ENCODE measurements at places on chromosomes 7 and 10.
A peak's percentile ranks its signal among the peaks of the same experiment; 100 is the strongest.

DNA sequence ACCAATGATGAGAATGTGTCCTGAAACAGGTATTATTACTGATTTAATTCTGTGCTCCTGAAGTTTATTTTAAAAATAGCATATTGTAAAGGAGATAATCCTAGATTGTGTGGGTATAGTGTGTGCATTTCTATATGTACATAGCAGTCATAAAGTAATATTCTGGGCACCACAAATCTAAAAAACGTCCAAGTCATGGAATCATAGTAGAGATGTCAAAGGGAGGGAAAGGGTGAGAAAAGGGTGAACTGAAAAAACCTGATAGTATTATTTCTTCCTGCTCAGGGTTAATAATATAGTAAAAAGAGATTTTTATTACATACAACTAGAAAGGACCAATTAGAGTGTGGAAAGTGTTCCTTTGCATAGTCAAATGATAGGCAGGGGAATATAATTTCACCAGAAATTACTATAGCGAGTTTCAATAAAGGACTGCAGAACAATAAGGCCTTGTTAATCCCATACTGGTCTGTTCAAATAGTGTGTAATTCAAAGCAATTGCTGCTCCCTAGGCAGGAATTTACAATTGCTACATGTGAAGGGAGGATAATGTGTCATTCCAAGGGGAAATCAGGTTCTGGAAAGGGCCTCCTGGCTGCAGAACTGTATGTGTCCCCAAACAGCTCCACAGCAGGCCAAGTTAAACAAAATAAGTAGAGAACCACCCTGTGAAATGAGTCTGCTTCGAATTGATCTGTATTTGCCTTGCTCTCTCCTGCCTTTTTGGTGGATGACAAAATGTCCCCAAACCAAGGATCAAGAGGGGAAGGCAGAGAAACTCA is 42.5 kb upstream of the KMT2E start:
- DNase-seq: peak; percentile 21

DNA sequence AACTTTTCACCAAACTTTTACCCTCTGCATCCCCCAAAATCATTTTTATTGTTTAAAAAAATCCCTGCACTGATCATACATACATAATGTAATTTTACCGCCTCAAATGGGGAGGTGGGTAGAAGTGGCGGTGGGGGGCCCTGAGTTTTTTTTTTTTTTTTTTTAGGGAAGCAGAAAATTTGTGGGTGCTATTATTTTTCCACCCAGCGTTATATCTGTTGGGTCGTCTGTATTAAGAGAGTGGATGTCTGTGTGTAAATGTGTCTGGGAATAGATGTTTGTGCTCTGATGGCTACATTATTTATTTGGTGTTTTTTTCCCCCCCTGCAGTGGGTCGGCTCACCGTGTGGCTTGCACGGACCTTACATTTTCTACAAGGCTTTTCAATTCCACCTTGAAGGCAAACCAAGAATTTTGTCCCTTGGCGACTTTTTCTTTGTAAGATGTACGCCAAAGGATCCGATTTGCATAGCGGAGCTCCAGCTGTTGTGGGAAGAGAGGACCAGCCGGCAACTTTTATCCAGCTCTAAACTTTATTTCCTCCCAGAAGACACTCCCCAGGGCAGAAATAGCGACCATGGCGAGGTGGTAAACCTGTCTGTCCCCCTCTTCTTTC is 438 bp downstream of the ARID5B start:
- DNase-seq: no peak

DNA sequence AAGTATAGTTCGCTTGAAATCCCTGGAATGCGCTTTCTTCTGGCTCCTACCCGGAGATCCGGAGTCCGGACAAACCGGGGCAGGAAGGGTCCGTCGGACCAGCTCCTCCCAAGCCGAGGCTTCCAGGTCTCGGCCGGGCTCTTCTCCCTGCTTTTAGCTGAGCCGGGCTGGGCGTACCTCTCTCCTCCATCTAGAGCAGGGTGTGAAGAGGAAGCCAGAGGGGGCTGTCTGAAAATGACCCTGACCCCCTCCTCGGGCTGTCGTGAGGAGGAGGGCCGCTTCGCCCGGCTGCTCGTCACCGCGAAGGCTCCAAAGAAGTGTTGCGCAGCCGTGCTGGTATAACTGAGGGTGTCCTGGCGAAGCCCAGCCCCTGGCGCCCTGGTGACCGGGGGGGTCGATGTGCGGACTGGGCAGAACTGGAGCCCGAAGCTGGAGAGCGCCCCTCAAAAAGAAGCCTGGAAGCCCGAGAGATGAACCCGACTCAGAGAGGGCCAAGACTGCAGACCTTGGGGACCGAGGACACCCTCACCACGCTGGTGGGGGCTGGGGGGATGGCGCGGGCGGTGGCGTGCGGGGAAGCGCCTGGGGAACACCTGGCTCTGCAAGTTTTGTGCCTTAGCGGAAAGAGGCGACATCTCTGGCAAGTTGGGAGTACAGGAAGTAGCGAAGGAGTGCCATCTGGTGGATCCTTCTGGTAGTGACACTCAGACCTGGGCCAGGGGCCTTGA is 5.7 kb downstream of the KAZALD1 start:
- DNase-seq: peak; percentile 69

DNA sequence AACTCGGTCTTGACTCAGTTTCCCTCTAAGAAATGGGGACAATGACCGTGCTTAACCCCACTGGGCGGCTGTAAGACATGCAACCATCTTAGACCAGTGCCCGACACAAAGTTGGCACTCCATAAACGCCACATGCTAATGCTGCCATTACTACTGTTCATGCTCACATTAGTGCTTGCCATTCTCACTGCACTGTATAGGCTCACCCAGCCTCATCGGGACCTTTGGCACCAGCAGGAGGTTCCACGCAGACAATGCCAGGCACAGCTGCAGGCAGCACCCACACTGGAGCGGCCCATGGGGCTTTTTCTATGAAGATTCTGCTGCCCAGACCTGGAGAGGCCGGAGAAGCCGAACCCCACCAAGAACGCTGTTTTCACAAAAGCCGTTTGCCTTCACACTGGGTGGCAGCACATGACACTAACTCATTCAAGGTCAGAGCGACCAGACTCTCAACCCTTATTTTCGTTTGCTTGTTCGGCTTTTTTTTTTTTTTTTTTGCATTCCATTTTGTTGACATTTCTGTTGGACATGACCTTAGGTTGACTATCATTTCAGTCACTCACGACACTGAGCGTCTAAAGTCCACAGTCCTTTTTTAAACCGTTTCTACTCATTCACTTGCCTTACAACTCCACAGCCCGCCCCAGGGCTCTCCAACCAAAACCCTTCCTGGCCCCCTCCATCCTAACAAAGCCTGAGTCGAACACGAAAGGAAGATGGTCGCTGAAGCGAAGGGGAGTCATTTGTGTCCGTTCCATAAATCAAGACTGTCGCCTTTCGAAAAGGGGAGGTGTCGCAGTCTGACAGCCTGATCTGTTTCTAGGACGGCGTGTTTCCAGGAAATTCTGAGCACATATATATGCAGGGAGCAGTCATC is 124.4 kb upstream of the RNF32 start:
- no peak for DNase-seq

- DNase-seq: no peak
Observed at GRCh38 chr10:100359030-100359432, 12.0 kb downstream of the SCD start.

DNA sequence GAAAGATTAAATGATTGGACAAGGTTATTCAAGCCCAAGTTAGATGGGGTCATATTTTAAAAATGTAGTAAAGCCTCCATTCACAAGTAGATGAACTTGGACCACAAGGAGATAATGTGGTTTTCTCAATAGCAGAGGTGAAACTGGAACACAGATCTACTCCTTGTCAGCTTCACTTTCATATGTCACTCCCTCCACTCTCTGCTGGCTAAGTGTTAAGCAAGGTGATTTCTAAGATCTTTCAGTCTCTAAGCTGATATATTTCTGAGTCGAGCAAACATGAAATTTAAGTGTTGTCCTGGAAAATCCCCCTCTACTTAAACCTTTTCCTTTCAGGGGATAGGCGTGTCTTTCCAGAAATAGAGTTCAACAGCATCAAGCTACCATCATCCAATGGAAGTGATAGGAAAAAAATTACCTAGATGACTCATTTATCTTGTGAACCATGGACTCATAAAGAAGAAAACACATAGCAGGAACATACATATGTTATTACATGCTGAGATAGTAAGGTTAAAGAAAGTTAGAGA is 275.0 kb downstream of the PTEN start:
- no peak for DNase-seq

DNA sequence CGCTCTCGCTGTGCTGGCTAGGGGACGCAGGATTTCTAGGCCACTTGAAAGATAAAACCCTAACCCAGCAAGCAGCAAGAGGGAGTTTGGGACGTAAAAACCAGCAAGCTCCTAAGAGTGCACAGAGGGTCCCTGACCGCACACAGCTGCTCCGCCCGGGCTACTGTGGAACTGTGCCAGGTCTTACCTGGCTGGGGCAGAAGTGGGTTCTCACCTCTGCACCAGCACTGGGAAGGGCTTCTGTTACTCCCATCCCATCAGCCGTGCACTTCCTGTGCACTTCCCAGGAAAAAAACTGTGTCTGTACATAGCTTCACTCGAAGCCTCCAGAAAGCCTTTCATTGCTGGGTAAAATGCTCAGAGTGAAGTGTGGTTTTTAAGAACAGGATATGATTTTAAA is 45.9 kb upstream of the PTF1A start:
- DNase-seq: no peak

- no peak for DNase-seq
Observed at GRCh38 chr7:138872576-138872975, 74.6 kb upstream of the ATP6V0A4 start.

- peak; percentile 63 for DNase-seq
Observed at GRCh38 chr10:17742918-17743317, 9.1 kb upstream of the TMEM236 start.

DNA sequence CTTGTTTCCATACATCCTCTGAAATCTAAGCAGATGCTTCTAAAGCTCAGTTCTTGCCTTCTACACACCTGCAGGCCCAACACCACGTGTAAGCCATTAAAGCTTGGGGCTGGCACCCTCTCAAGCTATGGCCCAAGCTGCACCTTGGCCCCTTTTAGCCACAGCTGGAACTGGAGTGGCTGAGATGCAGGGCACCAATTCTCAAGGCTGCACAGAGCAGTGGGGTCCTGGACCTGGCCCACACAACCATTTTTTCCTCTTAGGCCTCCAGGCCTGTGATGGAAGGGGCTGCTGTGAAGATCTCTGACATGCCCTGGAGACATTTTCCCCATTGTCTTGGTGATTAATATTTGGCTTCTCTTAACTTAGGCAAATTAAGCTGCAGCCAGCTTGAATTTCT is 38.8 kb upstream of the ZMYND11 start:
- DNase-seq: no peak

GRCh38 chr7:122970740-122971725 is 24.5 kb downstream of the TAS2R16 start:
- DNase-seq: no peak

DNA sequence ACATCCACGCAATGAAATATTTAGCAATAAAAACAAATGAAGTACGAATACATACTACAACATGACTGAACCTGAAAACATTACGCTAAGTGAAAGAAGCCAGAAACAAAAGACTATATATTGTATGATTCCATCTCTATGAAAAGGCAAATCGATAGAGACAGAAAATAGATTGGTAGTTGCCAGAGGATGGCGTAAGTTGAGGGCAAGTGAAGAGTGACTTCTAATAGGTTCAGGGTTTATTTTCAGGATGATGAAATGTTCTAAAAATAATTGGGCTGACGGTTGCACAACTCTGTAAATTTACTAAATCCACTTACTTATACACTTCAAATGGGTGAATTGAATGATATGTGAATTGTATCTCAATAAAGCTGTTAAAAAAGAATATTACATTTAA is 39.5 kb upstream of the TECTB start:
- DNase-seq: no peak

DNA sequence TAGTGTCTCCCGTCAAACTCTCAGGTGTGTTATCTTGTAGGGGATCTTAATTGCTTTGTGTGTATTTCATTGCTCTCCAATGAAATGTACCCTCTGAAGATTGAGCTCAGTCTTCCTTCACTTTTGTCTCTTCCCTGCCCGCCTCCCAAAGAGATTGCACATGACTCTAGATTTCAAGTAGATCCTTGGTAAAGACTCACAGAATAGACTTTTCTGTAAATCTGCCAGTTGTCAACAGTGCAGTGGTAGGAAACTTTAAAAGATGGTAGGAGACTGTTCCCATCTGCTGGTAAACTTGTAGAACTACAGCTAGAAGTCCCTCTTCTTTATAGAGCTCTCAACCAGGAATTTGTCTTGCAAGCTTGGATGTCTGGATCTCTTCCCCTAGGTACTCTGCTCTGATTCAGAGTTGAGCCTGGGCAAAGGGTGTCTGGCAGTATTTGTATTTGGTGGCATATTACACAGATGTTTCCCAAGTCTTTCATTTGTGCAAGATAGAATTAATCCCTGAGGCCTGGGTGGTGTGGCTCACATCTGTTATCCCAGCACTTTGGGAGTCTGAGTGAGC is 9.6 kb downstream of the CCL26 start:
- no peak for DNase-seq

- DNase-seq: no peak
Observed at GRCh38 chr10:113754768-113755167, 3.3 kb downstream of the PLEKHS1 start.

GRCh38 chr7:18202315-18203045 is 174.8 kb upstream of the PRPS1L1 start:
- no peak for DNase-seq

DNA sequence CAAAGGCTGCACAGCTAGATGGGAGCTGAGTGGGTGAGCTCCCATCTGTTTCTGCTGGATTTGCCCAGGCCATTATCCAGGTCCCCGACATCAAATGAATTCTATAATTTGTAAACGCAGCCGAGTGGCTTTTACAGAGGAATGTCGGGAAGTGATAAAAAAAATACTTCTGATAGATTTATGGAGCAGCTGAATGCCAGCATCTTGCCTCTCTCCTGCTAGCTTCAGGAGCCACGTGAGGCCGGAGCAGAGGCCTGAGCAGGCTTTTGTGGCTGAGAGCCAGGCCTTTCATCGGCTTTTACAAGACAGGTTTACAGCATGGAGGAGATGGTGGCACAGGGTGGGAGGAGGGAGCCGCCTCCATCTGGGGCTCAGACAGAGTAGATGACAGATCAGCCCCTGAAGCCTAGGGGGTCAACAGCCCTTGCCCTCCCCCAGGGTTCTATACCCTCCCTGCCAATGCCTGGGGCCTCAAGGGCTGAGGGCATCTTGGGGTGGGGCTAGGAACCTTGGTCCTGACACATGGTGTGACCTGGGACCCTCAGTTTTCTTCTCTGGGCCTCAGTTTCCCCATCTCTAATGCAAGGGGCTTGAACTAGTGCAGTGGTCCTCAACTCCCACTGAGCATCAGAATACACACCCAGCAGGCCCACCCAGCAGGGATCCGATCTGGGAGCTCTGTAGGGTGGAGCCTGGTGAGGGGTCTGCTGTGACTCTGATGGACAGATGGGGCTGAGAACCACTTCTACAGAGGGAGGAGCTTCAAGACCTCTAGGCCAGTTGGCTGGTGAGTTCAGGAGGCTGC is 44.2 kb upstream of the PCBD1 start:
- DNase-seq: no peak
